Activated CD8-positive, alpha-beta memory T cell treated with anti-CD3 and anti-CD28 coated beads for 48 hours (primary cell): ENCODE measurements at places on chromosomes 3 and 15.

DNA sequence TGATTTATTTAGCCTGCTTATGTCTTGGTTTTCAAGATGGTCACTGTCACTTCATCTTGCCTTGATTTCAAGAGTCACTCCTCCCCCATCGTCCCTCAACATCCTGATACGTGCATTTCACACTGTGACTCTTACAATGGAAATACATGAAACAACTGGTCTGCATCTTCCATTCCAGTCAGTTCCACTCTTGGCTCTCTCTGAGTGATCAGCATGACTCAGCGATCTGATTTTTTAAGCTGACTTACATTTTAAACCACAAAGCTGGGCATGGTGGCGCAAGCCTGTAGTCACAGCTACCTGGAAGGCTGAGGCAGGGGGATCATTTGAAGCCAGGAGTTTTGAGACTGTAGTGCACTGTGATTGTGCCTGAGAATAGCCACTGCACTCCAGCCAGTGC lies 271.2 kb upstream of the ROPN1 start:
- DNase-seq, result no peak

DNA sequence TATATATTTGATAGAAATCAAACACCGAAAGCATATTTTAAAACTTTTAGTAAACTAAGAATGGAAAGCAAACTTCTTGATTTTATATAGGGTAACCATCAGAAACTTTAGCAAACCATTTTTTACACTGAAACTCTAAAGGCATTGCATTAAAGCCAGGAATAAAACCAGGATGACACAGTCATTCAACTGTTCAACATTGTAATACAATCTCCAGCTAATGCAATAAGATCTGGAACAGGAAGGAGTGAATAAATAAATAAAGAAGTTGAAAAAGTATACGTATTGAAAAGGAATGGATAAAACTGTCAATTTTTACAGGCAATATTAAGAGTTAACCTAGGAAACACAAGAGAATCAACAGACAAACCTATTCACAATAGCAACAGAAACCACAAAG lies 181.9 kb upstream of the TTC14 start:
- no peak for DNase-seq

DNA sequence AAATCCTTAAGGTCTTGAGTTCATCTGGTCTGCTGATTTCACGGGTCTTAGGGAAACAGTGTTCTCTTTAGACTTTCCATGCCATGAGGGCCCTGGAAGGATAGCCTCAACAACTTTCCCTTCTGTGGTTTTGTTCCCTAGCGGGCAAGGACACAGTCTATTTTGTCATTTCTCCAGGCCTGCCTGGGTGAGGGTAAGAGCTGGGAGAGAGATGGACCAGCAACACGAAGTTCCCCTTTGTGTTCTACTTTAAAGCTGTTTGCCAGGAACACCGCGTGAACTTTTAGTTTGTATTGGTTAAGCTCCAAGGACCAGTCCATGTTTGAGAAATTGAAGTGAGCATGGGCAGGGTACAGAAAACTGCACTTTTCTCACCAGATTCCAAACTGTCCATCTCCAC lies 20.9 kb downstream of the ST3GAL6 start:
- DNase-seq, result no peak

GRCh38 chr3:120615847-120616609 lies 19.9 kb downstream of the NDUFB4 start:
- no peak for DNase-seq

GRCh38 chr3:167783781-167784180 lies 48.3 kb downstream of the SERPINI1 start:
- no peak for DNase-seq

DNA sequence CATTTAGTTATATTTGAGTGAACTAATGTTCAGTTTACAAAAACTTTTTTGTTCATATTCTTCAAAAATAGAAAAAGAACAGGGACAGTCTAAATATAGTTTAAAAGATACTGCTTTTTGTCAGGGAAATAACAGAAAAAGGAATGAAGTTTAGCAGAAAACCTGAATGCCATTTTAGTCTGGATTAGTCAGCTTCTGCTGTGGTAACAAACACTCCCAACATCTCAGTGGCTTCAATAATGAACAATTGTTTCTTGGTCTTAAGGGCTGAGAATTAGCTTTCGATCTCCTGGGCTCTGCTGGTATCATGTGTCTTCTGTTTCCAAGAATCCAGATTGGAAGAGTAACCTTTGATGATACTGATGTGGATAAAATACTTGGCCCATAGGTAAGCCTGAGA lies 12.4 kb upstream of the USP13 start:
- DNase-seq, result no peak

DNA sequence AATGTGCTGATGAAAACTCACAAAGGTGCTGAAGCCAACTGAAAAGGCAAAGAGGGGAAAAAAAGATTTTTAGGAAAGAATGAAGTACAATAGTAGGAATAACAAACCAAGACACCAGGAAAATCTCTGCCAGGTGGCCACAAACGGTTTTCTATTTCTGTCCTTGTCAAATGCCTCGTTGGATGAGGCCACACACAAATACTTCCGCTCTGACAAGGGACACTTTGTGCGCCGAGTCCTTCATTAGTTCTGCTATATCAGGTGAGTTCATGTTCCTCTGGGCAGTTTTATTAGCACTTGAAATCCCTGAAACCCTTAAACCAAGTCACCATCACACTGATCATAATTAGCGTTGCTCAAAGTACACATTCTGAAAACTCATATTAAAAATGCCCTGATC lies 373.1 kb downstream of the VPS13C start:
- DNase-seq, result no peak

DNA sequence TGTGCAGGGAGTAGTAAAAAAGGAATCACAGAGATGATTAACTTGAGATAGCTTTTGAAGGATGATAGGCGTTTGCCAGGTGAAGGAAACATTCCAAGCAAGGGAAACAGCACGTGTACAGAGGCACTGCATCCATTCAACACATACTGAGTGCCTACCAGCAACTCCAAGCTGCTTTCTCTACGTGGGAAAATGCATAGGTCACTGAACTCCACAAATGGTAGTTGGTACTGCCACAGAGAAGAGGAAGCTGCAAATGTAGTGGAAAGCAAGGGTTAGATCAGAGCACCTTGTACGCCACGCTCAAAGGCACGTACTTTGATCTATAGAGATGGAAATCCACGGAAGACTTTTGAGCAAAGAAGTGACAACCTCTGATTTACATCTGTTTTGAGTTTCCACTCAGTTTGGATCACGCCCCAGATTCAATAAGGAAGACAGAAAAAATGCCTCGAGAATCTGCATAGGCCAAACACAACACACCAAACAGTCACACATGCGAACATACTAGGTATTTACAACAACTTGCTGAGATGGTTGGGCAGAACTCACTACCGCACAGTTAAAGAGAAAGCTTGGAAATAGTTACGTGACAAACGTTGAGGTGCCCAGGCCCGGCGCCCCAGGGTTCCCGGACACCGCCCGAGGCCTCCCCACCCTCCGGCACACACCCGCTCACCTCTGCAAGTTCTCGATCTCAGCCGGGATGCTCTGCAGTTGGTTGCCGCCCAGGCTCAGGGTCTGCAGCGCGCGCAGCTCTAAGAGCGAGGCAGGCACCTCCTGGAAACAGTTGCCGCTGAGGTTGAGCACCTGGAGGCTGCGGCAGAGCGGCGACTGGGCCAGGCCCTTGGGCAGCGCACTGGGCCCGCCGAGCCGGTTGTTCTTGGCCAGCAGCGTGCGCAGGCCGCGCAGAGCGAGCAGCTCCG lies 826 bp downstream of the LRRC58 start:
- peak; percentile 25 for DNase-seq

DNA sequence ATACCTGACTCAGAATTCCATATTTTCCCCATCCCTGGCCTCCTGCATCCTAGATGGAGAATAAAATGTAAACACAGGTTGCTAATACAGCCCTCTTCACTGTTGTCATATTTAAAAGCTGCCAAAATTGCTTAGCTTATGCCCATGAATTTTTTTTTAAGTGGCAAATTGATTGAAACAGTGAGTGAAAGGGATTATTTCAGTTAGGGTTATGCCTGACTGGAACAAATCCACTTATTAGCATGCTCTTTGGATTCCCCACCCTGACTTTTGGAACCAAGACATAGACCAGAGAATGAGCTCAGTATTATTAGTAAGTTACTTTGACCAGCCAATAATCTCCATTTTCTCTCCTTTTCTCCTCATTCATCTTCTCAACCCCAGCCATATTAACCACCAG lies 244.7 kb downstream of the FEZF2 start:
- no peak for DNase-seq

- DNase-seq, result no peak
Observed at GRCh38 chr3:11035757-11036505, 43.4 kb downstream of the SLC6A1 start.

DNA sequence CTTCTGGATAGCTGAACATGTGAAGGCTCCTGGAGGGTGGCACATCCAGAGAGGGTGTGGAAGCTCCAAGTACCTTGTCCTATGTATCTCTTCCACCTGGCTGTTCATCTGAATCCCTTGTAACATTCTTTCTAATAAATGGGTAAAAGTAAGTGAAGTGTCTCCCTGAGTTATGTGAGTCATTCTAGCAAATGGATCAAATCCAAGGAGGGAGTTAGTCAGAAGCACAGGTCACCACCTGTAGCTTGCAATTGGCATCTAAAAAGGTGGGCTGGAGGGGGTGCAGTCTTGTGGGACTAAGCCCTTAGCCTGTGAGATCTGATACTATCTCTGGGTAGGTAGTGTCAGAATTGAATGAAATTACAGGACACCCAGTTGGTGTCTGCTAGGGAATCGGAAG lies 71.0 kb downstream of the WWTR1 start:
- no peak for DNase-seq

GRCh38 chr15:85362436-85363081 lies 17.8 kb upstream of the AKAP13 start:
- no peak for DNase-seq

- peak; percentile 71 for DNase-seq
Observed at GRCh38 chr3:151227807-151228665, 25.0 kb upstream of the GPR171 start.

DNA sequence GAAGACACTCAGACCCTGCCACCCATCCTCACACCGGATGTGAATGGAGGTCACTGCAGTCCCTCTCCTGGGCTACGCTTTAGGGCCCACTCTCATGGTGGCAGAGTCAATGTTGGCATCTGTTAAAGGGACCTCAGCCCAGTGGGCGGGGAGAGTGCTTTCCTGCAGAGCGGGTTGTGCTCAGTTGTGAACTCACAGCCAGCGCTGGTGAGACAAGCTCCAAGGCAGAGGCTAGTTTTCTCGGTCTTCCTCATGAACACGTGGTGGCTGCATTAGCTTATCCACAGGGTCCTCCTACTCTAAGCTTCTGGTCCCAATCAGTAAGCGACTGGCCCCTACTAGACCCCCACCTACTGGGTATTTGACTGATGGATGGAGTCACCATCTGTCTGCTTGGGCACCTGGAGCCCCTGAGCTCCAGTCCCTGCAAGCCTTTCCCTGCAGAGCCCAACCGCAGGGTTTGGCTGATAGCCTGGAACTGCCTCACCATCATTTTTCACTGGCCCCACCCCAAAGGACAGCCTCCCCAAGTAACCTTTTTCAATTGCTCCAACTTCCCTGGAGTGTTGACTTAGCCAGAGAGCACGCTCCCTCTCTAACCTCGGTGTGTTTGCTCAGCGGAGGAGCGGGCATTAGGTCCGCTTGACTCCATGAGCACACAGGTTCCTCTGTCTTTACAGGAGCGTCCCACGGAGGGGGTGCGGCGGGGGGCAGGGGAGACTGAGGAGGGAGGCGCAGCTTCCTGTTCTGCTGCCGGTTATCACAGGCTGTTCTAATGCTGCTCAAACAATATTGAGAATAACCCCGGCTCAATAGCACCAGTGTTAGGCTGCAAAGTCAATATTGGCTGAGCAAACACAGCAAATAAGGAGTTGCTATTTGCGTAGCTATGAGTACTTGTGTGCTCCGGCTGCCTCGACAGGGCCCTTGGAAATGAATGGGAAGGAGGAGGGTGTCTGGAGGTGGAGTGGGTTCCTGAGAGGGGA lies 141.7 kb downstream of the RPLP1 start:
- no peak for DNase-seq

DNA sequence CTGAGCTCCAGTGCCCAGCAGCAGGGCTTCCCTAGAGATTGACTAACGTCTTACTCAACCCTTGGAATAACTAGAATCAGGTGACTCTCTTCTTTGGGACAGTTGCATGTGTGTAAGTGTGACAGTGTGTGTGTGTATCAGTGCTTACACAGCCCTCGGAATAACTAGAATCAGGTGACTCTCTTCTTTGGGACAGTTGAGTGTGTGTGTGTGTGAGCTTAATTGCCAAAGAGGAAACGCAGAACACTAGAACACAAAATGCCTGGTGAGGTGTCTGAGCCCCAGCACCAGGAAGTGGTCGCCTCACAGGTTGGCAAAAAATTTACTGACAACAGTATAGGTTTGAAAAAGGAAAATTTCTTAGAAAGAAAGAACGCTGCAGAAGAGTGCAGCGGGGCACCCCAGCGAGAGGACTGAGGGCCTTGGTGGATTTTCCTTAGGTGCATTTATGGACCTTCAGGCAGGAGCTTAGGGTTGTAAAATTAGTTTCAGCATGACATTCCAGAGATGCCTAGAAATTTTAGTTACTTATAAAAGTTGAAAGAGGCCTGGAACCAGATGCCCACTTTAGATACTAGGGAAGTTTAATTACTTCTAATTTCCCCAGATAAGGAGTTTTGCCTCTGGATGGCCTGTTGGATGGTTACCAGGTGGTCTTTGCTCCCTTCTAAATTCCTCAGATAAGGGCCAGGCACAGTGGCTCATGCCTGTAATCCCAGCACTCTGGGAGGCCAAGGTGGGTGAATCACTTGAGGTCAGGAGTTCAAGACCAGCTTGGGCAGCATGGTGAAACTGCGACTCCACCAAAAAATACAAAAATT lies 3.7 kb upstream of the WDR82 start:
- no peak for DNase-seq

DNA sequence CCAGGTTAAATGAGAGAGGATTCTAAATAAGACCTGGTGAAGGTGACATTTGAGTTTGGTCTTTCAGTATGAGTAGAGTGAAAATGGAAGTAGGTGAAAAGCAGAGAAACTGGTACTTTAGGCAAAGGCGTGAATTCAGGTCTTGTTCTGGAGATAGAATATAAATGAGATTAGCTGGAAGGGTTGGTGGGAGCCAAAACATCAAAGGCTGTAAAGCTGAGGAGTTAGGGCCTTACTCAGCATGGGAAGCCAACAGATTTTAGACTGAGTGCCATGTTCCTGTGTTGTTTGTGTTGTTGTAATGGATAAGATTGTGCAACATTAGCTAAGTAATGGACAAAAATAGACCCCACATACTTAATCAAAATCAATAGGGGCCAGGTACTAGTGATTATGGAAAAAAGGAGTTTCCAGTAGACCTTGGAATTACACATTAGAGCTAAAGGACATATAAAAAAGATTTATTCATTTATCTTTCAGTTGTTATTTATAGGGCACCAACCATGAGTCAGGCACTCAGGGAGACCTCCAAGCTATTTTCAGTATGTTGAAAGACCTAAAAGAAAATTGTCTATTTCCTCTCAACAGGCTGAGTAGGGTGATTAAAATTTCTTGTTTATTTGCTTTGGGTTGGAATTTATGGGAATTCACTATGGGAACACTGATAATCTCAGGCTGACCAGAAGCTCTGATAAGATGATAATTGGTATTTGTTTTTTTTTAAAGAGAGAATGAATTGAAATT lies 20.8 kb downstream of the ARL14 start:
- DNase-seq, result no peak
